Omental fat pad (tissue), 4 donors: ENCODE measurements at places on chromosomes 6 and 20.

GRCh38 chr6:20411544-20411943 lies 9.9 kb downstream of the E2F3 start:
- no peak for DNase-seq

DNA sequence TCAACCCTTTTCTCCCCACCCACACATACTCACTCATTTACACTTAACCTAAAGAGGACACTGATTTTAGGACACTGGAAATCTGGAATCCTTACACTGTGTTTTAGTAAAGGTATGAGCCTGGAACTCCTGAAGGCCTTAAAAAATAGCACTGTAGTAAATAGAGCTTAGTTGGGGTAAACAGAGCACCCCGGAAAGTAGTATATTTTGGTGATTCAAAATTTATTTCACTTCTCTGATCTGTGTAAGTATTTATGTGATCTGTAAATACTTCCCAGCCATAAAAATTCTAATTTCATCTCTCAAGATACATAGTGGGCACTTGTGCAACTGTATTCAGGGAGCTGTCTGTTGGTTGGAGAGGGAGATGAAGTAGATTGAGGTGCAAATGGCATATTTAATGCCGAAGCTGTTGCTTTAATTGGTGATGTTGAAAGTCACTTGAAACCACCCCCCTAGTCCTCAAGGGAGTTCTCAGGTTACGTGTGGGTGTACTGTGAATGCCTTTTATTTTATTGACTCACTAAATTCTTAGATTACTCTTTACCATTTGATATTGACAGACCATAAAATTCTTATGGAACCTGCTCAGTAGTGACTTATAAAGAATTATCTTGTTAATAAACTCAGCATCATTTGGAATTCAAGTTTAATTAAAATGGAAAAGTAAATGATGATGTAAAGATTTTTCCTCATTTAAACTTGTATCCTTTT lies 154.9 kb downstream of the SOX4 start:
- no peak for DNase-seq

GRCh38 chr6:136696783-136697364 lies 95.4 kb downstream of the MAP3K5 start:
- no peak for DNase-seq

- no peak for DNase-seq
Observed at GRCh38 chr20:52533401-52533800, 341.8 kb upstream of the ZFP64 start.

DNA sequence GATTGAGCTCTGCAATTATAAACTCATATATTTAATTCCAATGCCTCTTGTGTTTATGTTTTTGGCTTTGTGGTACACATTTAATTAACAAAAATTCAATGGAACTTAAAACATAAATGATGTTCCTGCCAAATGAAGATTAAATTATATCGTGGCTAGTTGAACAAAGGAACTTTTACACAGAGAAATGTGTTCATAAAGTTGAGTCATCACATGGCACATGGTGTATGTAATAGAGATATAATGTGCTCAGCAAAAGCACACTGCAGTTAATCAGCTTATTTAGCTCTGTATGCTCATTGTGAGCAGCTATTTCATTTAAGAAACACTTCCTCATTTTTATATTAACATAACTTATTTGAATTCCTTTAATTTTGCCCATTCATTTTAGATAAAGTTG lies 1295.6 kb upstream of the CITED2 start:
- no peak for DNase-seq

DNA sequence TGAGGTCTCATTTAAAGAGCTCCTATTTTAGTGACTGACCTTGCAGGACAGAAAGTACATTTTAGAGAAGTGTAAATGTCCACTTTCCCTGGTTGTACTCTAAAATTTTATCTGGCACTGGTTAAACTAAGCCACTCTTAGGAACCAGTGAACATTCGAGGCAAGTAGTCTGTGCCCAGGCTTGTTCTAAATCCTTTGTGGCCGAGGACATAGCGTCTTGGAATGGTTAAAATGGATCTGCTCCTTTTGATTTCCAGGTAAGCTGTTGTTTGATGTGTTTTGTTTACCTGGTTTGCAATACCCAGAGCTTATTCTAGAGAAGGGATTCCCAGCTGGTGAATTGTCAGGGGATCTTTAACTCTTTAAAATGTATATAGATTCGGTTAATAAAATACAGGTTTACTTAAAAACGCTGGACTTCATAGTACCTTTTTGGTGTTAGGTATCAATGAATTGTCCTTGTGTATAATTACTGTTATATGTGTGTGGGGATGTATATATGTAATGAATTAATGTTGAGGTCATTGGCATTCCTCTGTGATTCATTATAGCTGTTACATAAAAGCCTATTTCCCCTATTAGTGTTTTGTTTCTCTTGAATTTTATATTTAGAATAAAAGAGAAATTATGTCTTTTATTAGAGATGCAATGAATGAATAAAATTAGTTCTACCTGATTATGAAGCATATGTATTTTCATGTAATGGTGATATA lies 15.8 kb downstream of the SNX9 start:
- no peak for DNase-seq
